NCI-H774 (cell line): ENCODE measurements at places on chromosomes 2 and 18.

DNA sequence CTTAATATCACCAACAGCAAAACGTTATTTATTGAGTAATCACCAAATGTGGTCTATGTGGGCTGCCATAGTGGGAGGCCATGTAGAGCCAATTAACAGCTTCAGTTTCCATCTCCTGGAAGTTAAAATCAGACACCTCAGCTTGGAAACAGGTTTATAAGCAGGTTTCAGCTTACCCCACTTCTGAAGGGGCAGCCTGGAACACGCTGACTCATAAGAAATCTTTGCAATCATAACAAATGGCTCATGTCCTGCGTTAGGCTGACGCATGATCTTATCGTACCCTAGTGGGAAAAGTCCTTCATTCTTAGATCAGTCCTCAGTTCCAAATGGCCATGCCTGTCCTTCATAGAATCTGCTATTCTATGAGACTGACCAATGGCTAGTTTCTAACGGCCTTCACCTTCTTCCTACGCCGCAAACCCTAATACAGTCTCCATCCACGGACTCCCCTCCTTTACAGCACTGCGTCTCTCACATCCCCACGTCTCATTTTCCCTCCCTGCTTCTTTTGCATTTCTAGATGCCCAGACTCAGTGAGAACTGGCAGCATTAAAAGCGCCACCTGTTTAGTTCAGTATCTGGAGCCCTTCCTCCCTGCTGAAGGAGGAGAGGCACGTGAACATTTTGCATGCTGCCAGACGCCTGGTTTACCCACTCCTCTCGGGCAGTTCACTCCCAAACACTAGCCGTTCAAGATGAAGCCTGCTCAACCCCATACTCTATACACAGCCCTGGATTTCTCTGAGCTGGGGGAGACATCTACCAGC, 24.2 kb upstream of the BZW1 start:
- DNase-seq: no peak

GRCh38 chr2:152036611-152037469, 62.0 kb downstream of the CACNB4 start:
- DNase-seq: peak; percentile 60

GRCh38 chr18:41993151-41993550, 38.1 kb downstream of the PIK3C3 start:
- DNase-seq: no peak

- DNase-seq: no peak
Measured at GRCh38 chr2:182447863-182448262, 21.0 kb upstream of the PDE1A start.

DNA sequence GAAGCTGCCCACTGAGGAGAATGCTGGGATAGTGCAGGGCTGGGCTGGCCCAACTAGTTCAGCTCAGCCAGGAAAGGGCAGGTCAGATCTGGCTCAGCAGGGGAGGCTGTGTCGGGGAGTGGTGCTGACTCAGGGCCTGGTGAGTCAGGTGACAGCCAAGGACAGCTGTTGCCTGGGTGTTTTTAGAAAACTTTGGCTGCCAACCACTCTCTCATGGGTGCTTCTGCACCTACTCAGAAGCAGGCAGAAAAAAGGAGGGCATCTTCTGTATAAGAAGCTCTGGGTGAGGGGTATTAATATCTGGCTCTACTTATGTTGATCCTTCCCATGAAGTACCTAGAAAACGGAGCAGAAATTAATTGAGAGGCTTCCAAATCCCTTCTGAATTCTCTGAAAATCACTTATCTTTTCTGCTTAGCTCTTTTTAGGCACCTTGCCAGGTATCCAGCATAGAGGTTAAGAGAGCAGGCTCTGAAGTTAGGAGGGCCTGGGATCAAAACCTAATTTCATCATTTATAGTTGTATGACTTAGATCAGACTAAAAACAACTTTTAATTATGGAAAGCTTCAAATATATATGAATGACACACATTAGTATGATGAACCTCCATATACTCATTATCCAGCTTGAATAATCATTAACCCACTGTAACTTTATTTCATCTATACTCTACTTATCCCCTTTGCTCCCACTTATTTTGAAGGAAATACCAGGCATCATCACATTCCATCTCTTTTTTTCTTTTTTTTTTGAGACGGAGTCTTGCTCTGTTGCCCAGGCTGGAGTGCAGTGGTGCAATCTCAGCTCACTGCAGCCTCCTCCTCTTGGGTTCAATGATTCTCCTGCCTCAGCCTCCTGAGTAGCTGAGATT, 15.5 kb upstream of the RAB10 start:
- DNase-seq: peak; percentile 30

DNA sequence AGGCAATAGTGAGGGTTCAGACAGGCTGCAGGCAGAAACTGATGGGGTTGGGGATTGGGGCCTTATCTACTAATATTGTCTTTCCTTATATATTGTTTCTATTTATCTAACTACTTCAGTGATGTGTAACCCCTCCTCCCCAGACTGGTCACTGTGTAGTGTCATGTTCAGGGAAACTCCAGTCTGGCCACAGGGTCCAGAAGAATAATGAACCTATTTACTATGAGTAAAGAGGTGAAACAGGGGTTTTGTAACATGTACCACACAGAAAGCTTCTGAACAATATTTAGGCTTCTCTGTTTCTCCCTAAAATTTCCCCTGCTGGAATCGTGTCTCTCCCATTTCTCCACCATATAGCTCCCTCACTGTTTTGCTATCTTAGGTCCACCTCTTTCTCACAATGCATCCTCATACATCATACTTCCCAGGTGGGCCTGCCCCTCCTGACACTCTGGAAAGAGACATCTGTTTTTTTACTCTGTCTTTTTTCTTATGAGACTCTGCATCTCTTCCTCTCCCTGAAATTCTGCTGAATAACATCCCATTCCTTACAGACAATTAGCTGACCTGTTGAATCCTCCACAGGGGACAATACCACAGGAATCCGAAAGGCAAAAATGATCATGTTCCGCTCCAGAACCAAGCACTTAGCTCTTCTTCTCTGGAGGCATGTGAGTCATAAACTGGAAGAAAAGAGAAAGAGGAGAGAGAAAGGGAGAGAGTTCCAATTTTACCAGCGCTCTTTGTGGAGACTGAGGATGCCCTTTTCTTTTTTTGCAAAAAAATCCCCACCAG, 154.8 kb downstream of the ZEB2 start:
- DNase-seq: no peak

DNA sequence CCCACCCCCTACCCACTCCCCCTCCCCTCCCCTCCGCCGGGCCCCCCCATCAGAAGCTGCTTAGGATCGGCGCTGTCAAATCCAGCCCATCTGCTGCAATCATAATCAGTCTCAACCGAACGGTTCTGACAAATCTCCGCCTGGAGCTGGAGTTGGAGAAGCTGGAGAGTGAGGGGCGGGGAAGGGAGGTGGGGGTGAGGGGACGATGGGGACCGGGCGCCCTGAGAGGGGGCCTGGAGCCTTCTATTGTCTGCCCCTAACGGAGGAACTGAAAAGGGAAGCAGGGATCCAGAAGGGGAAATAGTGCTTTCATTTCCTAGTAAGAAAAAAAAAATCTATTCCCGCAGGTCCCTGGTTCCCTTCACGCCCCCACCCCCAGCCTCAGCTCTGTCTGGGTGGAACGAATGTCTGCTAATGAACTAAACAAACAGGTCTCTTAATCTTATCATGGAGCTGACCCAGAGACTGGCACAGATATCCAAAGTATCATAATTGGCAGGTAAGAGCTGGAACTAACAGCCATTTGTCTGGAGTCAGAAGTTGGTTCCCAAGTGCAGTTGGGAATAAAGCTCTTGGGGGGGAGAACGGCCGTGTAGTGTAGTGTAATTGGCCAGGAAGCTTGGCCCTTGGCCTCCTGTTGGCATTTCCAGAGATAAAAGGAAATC, 301.2 kb downstream of the NCKAP5 start:
- DNase-seq: no peak

DNA sequence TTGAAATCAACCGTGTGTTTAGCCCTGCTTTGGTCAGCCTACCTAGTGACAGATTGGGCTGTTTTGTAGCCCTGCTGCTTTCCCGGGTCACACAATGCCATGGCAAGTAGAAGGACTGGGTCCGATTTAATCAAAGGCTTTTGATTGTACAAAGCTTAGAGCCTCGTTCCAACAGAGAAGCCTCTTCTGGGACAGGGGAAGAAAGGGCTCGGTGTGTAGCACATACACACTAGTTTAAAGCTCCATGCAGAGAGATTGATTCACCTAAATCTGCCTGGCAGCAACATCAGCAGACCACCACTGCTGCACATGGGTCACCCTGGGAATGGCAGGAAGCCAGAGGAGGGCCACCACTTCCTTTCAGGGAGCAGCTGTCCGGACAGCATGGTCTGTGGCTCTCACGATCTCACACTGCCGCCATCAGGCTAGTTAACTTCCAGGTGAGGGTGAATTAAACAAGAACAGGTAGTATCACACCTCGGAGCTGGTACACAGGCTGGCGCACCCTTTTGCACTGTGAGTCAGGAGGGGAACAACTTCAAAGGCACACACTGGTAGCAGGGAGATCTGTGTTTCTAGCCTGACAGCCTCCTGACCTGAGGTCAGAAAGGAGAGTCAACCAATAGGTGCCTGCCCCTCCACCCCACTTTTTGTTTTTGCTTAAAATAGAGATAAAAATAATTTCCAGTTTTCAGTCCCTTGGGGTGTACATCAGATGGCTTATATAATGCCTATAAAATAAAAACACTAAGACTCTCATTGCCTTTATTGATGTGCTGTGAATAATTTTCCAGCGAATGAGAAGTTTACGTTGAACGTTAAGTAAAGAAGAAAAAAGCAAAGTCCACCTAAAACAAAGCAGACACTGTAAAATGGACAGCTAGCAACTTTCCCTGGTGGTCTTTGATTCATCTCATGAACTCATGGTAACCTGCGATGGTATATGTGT, 108.5 kb downstream of the CDCA7 start:
- DNase-seq: no peak

DNA sequence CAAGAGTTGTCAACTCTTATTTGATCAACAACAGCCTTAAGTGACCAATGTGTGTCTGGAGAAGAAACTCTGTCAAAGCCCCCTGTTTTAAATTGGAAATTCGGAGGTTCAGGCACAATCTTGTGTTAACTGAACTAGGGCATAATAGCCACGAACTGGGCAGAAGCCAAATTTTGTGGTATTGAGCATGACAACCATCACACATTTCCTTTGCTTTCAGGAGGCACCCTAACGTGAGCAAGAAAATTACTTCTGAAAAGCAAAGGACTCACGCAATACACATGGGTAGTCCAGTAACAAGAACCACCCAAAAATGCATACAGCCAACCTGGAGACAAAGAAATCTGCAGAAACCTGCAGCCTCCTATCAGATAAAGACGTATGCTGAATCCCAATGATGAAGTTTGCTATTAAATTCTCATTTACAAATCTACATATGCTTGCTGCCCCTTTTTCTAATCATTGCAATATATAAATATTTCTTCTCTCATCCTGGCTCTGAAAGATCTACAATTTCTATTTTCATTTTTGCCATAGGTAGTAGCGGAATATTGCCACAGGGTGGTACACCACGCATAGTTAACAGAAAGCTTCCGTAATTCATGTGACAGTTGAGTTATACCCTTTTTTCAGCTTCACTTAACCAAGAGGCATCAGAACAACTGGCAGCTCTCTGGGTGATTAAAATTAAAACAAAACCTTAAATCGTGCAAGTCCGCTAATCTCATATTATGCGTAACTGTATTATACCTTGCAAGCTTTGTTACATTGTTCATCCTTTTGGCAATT, 495.8 kb downstream of the NRXN1 start:
- DNase-seq: no peak

- DNase-seq: no peak
Measured at GRCh38 chr2:95329891-95330793, 33.0 kb downstream of the KCNIP3 start.

GRCh38 chr2:222134654-222135053, 164.1 kb downstream of the PAX3 start:
- DNase-seq: no peak

- no peak for DNase-seq
Measured at GRCh38 chr18:8869696-8870095, 164.3 kb downstream of the MTCL1 start.

GRCh38 chr18:33101316-33101715, 328.5 kb upstream of the KLHL14 start:
- no peak for DNase-seq

DNA sequence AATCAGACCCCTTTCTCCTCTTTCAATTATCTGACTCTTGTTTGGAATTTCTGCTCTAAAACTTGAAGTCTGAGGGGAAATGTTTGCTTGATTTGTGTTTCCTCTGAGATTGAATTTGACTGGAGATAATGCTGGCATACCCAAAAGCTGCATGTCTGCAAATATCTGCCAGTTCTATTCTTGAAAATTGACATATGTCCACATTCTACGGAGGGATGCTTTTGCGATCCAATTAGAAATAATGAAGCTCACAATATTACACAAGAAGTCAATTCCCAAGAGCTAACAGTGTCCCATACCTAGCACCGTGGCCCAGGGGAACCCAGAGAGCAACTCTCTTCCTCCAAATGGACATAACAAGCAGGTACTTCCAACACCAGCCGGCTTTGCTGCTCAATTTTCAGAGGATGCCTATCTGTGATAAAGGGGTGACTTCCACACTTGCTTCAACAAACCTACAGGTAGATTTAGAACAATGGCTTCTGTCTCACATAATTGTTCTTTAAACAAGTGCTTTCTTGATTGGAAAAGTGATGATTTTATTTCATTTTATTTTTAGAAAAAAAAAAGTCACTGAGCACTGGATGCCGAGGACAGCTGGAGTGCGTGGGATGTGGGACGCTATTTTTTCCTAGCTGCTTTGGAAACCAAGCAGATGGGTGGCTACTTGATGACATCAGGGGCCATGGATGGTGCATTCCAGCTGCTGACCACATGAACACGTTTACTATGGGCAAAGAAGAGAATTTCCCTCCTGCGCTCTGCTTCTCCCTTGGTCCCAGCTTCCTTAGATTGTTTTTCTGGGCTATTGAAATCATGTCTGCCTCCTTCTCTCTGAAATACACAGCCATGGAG, 488.9 kb downstream of the RNF144A start:
- DNase-seq: no peak

DNA sequence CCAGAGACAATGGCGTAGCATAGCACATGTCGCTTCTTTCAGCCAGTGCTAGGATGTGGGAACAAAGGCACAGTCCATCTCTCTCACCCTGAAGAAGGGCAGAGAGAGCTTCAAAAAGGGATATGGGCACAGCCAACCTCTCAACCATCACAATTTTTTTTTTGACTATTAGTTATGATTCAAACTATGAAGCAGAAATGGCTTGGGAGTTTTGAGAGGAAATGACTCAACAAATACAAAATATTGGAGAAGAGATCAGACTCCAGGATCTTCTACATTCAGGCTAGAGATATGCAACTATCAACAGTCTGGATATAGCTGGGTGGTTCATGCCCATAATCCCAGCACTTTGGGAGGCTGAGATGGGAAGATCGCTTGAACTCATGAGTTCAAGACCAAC, 109.1 kb downstream of the MCFD2 start:
- DNase-seq: no peak
